MG63 (cell line): ENCODE measurements at places on chromosomes 2 and 18. TPM values are rescaled to one million over a fixed set of nuclear protein-coding genes. Genes with fewer than 3 reads are reported as not detected.

DNA sequence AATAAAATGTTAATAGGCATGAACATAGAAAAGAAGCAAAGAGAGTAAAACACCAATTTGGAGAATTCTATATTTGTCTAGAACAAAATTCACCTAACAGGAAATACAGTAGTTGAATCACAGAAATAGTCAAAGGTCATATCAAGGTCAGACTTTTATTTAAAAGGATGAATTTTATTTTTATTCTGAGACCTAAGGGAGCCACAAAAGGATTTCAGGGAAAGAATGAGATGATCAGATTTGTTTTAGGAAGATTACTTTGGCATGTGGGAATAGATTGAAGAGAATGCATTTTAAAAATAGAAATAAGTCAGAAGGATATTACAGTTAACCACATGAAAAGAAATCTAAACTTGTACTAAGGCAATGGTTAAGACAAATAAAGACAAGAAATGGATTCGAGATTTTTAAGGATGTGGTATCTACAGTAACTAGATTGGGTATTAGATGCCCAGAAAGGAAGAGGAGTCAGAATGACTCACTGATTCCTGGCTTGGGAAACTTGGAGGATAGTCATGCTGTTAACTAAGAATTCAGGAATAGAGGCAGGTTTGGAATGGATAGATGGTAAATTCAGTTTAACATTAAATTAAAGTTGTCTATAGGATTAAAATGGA lies 56.0 kb downstream of the METTL4 start:
- peak; percentile 48 for DNase-seq

DNA sequence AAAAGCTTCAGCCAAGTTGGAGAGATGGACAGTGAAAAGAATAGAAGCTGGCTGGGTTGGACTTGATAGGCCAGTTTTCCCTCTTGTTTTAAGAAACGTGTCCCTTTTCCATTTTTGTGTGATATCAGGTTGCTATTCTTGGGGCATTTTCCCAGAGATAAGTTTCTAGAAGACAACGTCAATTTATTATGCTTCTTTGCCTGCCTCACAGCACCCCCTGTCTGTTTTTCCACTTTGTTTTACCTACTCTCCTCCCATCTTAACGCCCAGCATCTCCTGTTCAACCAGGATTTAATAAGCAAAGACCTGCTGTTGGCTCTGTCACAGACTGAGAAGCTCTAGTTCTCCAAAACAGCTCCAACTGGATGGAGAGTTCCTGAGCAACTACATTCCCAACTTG lies 317.8 kb upstream of the ZNF521 start:
- DNase-seq, result no peak

GRCh38 chr2:118527571-118527970 lies 319.9 kb downstream of the EN1 start:
- no peak for DNase-seq

The MCEE gene
- 13.0 and 23.9 TPM in 2 replicates for total RNA-seq

DNA sequence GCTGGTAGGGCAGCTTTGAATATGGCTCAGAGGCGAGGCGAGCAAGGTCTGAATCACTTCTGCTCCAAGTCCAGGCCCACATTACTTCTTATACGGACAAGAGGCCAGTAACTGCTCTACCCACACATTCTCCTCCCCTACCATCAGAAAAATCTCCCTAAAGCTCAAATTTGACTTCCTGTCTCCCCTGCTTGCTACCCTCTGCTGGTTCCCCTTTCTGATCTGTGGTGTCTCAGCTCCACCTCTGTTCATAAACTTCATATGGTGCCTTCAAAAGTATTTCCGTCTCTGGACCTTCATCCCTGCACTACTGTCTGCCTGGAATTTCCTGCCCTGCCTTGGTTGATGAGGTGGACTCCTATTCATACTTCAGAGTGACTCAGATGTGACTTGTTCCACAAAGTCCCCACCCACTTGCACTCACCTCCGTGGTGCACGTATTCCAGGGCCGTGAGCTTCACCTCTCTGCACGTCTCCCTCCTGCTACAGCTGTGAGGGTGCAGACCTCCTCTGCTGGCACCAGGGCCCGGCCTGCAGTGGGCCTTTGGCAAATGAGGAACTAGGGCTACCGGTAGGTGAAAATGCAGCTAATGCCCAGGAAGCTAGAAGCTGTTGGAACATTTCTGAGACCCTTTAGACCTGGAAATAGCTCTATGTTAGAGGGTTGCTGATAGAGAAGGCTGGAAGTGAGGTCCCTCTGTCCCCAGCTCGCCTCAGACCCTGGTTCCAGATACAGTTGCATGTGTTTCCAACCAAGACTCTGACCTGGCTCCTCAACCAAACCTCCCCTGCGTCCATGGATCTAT lies 24.6 kb upstream of the KCMF1 start:
- peak; percentile 82 for DNase-seq

GRCh38 chr18:26181343-26181826 lies 44.9 kb upstream of the TAF4B start:
- DNase-seq, result no peak
